ENCODE measurements at places on chromosomes 11 and 22. TPM values are rescaled to one million over a fixed set of nuclear protein-coding genes. Genes with fewer than 3 reads are reported as not detected.

GRCh38 chr11:130999086-130999485 is 82.8 kb upstream of the SNX19 start:
- no peak for DNase-seq

DNA sequence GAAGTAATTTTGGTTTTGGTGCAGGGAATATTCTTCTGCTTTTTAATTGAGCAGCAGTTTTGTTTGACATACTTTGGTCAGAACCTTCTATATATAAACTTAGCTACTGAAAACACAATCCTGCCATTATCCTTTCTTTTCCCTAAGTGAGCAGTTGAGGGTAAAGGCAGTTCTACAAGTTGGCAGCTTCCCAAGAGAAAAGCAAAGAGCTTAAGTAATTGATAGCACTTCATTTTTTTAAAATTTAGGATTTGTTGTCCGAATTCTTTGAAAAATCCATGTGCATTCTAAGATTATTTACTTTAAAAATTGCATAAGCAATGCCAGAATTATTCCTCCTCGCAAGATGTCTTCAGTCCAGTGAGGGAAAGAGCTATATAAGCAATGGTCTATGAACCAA is 1394.1 kb downstream of the FAM181B start:
- DNase-seq, result no peak

DNA sequence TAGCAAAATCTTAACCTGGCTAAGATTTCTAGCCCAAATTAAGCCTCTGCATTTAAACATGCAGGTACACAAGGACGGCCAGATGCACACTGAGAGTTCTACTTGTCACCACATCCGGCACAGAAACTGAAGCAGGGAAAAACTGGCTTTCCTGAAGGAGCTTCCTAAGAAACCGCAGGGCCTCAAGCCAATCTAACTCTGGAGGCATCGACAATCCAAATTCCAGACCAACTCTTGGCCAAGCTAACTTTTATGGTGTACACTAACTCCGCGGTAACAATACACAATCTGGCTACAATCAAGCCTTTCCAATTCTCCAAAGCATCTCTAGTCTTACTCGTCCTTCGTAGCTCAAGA is 1.2 kb downstream of the MSANTD2 start:
- no peak for DNase-seq

DNA sequence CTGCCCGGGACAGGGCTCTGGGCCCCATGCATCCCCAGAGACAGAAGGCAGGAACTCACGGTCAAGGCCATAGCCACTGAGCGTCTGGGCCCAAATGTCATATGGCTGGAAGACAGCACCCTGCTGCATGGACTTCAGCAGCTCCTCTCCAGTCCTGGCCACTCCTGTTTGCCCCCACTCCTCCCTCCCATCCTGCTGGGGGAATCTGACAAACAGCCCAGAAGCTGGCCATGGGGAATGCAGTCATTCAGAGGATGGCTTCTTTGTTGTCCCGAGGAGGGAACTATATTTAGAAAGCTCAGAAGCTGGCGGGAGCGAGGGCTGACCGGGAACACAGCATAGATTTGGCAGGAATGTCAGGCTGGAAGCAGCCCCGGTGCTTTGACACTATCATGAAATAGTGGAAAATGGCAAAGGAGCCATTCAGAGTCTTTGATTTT is 35.0 kb downstream of the DKK3 start:
- DNase-seq, result peak; percentile 86

The IL10RA gene
- total RNA-seq, result 6.0 TPM

The PATE2 gene
- not detected for total RNA-seq

The OR8A1 gene
- total RNA-seq, result not detected

The OR10A2 gene
- not detected for total RNA-seq

The PTS gene
- total RNA-seq, result 25.2 TPM
